ENCODE measurements at places on chromosomes 6 and 20.

- DNase-seq: no peak
Observed at GRCh38 chr6:43203029-43203717, 21.2 kb downstream of the CUL9 start.

- DNase-seq: peak; percentile 64
Observed at GRCh38 chr6:142112451-142113061, 20.2 kb upstream of the GJE1 start.

GRCh38 chr20:19868441-19868840 is 110.4 kb downstream of the RIN2 start:
- no peak for DNase-seq

GRCh38 chr6:81751388-81752083 is 945 bp downstream of the TENT5A start:
- DNase-seq: peak; percentile 73

- DNase-seq: no peak
Observed at GRCh38 chr6:10081075-10081474, 333.8 kb downstream of the TFAP2A start.

- DNase-seq: no peak
Observed at GRCh38 chr20:15045246-15045645, 707.8 kb upstream of the FLRT3 start.

DNA sequence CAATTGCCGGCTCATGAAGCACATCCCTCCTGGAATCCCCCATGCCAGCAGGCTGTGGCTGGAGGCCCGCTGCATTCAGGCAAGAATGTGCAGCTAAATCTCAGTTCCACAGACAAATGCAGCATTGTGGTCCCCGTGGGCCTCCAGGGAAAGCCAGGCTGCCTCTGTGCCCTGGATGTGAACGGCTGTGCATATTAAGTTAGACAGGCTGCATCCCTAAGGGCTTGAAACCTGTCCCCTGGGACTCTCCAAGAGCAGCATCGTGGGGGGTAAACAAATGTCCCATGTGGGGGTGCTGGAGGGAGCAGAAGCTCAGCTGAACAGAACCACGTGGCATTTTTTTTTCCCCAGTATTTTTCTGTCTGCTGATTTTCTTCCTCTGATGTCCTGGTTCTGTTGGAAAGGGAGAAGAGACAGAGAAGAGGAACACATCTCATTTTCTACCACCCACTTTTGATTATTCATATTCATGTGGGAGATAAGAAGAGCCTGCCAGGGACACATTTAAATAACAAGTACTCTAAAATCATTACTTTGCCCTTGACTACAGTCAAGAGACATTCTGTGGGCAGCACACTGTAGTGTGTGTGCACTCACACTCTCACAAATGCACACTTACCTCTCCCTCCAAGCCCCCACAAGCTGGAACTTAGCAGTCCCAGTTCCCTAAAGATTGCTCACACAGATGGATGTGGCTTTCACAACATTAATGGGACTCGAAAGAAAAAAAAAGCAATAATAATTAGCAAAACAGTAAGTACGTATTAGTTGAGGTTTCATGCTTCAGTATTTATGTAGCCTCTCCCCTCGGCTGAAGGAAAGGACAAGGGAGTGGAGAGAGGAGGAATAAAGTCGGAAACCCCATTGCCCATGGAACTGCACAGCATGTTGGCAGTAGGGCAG is 16.9 kb downstream of the GFOD1 start:
- no peak for DNase-seq

DNA sequence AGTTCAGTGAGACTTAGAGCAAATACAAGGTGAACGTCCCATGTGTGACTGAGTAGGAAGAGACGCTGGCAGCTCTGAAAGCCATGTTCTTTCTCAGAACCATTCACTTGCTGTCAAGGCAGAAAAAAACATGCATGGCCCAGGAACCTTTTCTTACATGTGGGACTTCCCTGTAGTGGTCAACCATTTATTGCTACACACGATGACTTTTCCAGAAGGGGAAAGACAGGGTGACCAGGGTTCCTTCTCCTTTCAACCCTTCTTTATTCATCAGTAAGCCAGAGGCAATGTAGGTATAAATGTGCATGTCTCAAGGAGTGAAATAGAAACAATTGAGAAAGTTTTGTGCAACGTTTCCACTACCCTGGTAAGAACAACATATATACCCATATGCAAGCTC is 189.0 kb downstream of the NFATC2 start:
- no peak for DNase-seq

GRCh38 chr6:169775321-169775720 is 23.9 kb downstream of the ERMARD start:
- no peak for DNase-seq

- no peak for DNase-seq
Observed at GRCh38 chr6:1002989-1003388, 308.9 kb upstream of the FOXQ1 start.

GRCh38 chr20:50313827-50314677 is 123.4 kb downstream of the CEBPB start:
- no peak for DNase-seq

DNA sequence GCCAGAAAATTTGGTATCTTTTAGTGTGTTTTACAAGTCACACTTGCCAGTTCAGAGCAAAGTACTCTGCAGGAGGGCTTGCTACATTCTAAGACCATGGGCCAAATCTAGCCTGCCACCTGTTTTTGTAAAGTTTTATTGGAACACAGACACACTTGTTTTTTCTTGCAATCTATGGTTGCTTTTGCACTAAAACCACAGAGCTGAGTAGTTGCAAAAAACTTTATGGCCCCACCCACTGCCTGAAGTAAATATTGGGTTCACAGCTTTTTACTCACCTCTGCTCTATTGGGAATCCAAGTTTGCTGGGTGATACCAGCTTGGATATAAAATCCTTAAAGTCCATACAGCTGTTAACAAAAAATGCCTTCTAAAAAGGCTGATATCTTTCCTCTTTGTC is 109.0 kb downstream of the ZFP64 start:
- no peak for DNase-seq
